Vagina (tissue), 2 donors: ENCODE measurements at places on chromosomes 16 and 17.

- no peak for DNase-seq
These were observed 721.0 kb upstream of the KIF2B start for GRCh38 chr17:53101706-53102105.

- DNase-seq: no peak
These were observed 101.4 kb downstream of the RMI2 start for GRCh38 chr16:11446566-11447119.

- DNase-seq: no peak
These were observed 43.8 kb upstream of the ARHGAP44 start for GRCh38 chr17:12745486-12745885.

DNA sequence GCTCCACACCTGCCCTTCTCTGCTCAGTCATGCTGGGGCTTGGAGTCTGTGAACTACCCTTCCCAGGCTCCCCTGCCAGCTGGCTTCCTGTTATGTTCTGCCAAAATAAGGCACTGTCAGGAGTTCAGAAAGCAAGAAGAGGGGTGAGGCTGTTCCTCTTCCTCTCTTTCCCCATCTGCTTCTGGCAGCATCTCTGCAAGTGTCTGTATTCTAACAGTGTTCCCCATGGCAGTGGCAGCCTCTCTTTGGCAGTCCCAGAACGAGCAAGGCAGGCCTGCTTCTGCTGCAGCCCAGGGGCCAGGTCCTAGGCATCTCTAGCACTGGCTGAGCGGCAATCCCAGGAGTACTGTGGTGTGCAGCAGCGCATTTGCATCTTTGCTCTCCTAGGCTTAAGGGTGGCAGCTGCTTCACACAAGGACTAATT, 219.1 kb downstream of the STX8 start:
- DNase-seq: no peak

GRCh38 chr17:16282522-16282921, 65.5 kb downstream of the PIGL start:
- no peak for DNase-seq

- DNase-seq: no peak
These were observed 39.3 kb upstream of the SLC38A10 start for GRCh38 chr17:81334391-81334901.

GRCh38 chr17:30173649-30174048, 57.0 kb downstream of the NSRP1 start:
- no peak for DNase-seq
